ENCODE measurements at places on chromosomes 7 and 10.

GRCh38 chr7:1913466-1914282, 243.6 kb downstream of the ELFN1 start:
- DNase-seq, result no peak

DNA sequence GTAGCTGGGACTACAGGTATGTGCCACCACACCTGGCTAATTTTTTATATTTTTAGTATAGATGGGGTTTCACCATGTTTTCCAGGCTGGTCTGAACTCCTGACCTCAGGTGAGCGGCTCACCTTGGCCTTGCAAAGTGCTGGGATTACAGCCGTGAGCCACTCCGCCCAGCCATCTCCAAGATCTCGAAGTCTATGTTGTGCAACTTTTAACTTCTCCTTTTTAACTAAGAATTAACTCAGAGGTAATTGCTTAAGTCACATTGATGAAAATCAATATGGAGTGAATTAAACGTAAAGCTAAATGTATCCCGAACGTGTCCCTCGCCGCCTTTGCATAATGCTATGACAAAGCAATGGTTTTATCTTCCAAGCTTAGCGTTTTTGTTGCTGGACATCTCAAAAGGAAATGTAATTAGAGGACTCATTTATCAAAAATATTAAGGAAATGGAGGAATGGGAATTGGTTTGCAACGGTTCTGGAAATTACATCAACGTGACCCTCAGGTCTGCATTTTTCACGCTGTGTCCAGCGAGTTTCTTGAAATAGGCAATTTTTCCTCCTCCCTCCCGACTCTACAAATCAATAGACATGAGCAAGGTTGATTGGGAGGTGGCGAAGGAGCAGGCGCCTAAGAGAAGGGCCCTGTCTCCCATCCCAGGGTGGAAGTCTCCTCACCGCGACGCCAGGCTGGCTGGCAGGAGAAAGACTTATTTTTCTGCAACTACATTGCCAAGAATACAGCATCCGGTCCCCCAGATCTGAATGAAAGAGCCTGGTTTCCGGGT, 89.8 kb downstream of the TMEM130 start:
- no peak for DNase-seq

DNA sequence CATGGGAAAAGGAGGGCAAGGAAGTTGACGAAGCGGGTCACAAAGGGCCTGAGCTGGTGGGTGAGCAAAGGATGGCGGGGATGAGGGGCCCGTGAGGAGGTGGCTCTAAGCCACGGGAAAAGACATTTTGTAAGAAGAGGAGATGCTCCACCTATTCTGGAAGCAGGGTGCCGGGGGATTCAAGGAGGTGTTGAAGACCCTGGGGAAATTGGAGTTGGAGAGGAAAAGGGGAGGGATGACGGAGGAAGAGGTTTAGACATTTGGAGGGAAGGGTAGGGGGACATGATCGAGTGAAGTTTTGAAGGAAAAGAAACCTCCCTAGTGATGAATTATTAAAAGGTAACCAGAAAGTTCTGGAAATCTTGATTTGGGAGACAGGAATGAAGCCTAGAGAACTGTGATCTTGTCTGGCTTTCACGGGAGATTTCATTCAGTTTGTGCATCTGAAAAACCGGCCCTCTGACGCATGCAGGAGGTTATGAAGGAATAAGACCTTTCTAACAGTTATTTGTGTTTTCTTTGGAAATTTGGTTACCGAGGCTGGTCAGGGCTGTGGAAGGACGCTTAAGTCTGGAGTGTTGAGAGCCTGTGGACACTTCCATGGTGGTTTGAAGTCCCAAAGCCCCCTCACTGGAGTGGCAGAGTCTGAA, 1.4 kb downstream of the SMO start:
- DNase-seq, result no peak

GRCh38 chr7:10824154-10824553, 149.5 kb upstream of the PHF14 start:
- no peak for DNase-seq

- no peak for DNase-seq
These were observed 694 bp downstream of the COL1A2 start for GRCh38 chr7:94395141-94396036.

DNA sequence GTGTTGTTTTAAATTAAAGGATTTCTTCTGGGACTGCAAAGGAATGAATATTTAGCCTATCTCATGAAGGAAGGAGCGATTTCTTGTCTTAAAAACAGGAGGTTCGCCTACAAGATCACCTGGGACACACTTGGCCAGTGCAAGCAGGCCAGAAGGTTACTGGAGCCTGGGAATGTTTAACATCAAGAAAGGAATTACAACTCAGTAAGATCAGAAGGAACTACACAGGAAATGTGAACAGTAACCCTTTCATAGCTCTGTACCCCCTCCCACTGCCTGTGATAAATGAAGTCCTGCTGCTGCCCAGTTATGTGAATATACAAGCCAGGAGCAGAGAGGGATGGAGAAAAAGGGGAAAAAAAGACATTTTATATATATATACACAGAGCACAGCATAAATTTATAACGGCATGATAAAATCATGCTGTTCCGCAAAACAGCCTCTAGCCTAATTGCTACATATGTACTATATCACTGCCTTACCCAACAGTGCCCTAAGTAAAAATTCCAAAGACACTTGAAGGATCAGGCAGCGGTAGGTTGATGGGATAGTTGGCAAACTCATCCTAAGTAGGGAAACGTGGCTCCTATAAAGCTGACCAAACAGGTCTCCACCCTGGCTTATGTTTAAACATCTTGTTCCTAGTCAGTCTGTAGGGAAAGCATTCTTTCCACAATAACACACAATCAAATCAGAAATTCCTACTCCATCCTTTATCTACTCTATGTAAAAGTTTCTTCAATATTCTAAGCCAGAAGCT, 63.8 kb downstream of the ZNF438 start:
- no peak for DNase-seq

- no peak for DNase-seq
These were observed 3.7 kb downstream of the DBNL start for GRCh38 chr7:44048031-44048795.
